Stimulated activated CD4-positive, alpha-beta T cell treated with anti-CD3 and anti-CD28 coated beads, Interleukin-1b, Interleukin-23, amount 100 ng/mL, for 48 hours (primary cell): ENCODE measurements at places on chromosomes 1 and 21.

DNA sequence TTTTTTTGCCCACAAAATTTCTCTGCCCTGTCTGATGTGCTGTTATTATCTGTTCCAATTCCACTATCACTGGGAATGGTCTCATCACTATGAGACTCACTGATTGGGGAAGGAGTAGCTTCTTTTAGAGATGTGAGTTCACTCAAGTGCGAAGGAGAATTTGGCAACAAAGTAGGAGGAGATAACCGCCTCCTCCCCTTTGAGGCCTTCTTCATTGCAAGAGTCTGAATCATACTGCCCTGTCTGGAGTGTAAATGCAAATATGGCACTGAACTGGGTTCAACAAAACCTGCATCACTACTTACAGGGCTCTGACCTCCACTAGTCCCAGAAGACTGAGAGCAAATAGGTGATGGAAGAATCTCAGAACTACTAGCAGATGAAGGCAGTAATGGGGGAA lies 83.4 kb downstream of the ASH1L start:
- no peak for DNase-seq

GRCh38 chr21:14046401-14046800 lies 164.4 kb downstream of the LIPI start:
- DNase-seq = no peak

- DNase-seq = no peak
These were observed 5.2 kb downstream of the OLIG1 start for GRCh38 chr21:33075128-33075527.

- DNase-seq = no peak
These were observed 206.3 kb downstream of the KIF26B start for GRCh38 chr1:245361065-245361464.

GRCh38 chr1:44826375-44827196 lies 16.5 kb downstream of the PTCH2 start:
- DNase-seq = no peak

- no peak for DNase-seq
These were observed 163.2 kb upstream of the MAP1LC3C start for GRCh38 chr1:242162140-242162539.

GRCh38 chr1:228824366-228824765 lies 89.1 kb downstream of the RHOU start:
- DNase-seq = no peak

GRCh38 chr1:242788771-242789170 lies 264.3 kb upstream of the PLD5 start:
- no peak for DNase-seq
